ENCODE measurements at places on chromosomes 3 and 15.

GRCh38 chr3:33799202-33799551 is 747 bp downstream of the PDCD6IP start:
- no peak for DNase-seq

DNA sequence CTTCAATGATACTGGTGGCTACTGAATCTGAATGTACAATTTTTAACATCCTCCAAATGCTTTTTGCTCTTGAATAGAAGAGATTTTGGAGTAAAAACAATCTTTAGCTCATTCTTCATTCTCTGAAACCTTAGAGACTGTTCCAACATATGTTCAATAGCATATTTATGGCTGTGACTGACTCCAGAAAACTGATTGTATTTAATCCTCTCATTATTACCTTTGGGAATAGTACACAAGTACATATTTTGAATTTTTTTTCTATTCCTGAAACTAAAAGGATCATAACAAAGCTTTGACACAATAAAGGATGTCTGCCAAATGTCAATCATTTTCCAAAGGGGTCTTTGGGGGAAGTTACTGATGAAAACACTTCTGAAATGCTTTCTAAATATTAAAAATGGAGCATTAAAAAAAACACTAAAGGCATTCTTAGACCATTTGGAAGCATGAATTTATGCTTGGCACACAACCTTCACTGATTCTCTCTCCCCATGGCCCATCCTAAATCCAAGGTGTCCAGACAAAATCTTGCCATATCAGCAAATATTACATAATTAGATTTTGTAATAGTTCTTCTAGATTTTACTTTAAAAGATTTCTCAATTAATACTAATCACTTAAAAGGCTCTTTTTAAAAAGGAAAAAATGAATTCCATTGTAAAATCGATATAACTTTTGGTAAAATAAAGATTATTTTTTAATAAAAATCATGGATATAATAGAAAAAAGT is 936.8 kb downstream of the EPHA3 start:
- DNase-seq = no peak

DNA sequence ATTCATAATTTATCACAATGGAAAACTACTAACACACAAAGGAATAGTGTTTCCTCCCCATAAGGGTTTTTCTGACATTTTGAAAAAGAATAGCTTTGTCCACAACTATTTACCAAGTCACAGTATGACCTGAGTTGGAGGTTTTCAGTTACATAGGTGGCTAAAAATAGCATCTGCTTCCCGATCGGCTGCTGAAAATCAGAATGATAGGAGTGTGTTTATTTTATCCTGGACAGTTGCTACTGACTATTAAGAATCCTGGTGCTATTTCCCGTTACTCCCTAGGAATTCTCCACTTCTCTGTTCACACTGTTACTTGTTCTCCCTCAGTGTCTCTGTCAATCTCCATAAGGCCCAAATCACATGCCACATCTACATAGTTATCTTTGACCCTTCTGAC is 353.9 kb upstream of the RARB start:
- no peak for DNase-seq

GRCh38 chr3:40414270-40414669 is 27.3 kb downstream of the ENTPD3 start:
- DNase-seq = no peak

DNA sequence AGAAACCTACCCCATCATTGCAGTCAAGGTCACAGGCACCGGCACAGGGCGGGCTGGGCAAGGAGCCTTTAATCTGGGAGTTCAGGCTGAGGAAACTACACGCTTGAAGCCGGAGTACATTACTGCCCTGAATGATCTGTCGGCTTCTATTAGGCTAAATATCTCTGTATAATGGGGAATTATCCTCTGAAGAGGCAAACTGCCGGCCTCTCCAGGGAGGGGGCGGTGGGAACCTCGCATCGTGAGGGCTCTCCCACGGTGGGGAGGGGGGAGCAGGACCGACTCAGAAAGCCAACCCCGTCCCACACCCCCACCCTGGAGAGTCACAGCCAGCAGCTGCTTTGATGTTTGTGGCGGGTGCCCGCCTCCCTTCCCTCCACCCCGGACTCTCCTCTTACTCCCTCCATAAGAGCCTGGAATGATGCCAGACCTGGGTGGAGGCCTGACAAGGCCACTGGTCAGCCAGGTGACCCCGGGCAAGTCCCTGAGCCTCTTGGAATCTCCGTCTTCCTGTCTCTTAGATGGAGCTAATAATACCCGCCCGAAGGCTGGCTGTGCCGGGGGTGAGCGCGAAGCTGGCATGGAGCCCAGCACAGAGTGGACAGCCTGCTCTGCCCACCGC is 63.4 kb upstream of the LINGO1 start:
- DNase-seq = no peak

DNA sequence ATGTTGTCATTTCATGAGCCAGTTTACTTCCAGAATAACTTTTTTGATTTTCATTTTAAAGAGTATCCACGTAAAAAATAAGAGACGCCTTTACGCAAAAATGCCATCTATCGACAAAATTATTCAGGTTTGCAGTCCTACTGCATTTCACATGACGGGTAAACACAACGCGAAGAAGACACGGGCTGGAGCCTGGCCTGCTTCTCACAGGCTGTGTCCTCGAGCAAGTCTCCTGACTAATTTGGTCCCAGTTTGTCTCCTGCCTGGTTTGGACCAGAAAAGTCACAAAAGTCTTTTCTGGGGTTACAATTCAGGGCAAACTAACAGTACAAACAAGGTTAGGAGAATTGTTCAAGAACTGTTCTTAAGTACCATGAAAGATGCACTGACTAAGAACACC is 51.7 kb downstream of the CHSY1 start:
- no peak for DNase-seq

DNA sequence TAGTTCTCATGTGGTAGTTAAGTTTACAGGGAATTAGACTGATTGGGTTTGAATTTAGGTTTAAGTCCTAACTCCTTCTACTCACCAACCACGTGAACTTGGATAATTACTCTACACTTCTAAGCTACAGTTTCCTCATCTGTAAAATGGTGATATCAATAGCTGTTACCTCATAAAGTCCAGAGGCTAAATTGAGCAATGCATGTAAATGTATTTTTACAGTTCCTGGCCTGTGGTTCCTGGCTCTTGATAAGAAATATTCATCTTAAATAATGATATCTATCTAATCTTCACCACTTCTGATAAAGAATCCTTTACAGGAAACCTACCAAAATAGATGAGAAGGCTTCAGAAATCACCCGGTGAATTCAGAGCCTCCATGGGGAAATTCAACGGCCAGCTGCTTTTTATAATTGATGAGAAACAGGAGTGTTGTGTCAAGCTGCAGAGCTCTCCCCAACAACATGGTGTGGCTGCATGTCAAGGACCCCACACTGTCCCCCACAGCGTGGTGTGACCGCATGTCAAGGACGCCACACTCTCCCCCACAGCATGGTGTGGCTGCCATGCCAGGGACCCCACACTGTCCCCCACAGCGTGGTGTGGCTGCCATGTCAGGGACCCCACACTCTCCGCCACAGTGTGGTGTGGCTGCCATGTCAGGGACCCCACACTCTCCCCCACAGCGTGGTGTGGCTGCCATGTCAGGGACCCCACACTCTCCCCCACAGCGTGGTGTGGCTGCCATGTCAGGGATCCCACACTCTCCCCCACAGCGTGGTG is 80.8 kb upstream of the PEX5L start:
- DNase-seq = no peak

Measured in stimulated activated effector memory CD8-positive, alpha-beta T cell treated with anti-CD3 and anti-CD28 coated beads, Interleukin-12 subunit alpha, Interleukin-12 subunit beta, amount 100 ng/mL, for 72 hours (primary cell).